ENCODE measurements at places on chromosomes 5 and 9. TPM values are rescaled to one million over a fixed set of nuclear protein-coding genes. Genes with fewer than 3 reads are reported as not detected.

DNA sequence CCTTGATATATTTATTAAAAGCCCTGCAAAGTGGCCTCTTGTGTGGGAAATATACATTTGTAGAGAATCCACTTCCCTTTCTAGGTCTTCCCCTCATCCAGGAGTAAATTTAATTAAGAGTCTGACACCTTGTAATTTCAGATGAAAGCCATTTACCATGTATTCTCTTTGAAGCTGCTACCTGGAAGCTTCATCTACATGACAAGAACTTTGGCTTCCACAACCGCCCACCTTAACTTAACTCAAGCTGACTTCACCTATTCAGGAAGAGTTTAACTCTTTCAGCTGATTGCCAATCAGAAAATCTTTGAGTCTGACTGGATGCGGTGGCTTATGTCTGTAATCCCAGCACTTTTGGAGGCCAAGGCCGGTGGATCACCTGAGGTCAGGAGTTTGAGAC is 899.9 kb downstream of the TAF11L14 start:
- H3K4me1 ChIP-seq: no peaks in the 10 kb centered on the region
- no peaks in the 10 kb centered on the region for H3K27me3 ChIP-seq
- no peaks in the 10 kb centered on the region for H3K36me3 ChIP-seq
- no peak overlapping the region for H3K27ac ChIP-seq
- H3K4me3 ChIP-seq: no peak overlapping the region

DNA sequence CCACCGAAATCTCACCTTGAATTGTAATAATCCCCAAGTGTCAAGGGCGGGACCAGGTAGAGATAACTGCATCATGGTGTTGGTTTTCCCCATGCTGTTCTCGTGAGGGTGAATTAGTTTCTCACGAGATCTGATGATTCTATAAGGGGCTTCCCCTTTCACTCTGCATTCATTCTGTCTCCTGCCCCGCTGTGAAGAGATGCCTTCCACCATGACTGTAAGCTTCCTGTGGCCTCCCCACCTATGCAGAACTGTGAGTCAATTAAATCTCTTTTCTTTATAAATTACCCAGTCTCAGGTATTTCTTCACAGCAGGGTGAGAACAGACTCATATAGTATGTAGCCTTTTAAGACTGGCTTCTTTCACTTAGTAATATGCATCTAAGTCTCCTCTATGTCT is 128.1 kb upstream of the NR5A1 start:
- H3K4me3 ChIP-seq: no peak overlapping the region
- no peak for DNase-seq
- H3K27ac ChIP-seq: no peak overlapping the region
- no peaks in the 10 kb centered on the region for H3K36me3 ChIP-seq

DNA sequence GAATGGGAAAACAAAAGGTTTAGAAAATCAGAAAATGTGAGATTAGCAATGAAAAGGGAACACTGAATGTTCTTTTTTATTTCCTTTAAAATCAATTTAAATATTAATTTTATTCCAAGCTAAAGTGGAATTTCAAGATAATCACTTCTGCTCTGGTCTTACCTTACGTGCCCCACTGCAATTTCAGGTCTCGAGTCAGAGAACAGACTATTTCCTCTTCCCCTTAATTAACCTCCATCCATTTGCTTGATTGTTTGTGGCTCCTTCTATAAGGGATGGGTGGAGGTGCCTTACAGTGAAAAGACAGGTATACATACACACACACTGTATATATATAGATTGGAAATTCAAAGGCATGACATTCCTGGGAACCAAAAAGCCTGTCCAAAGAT is 137.1 kb downstream of the SUSD1 start:
- peaks cover 26% of the 10 kb centered on the region for H3K4me1 ChIP-seq
- no peak for DNase-seq
- H3K4me3 ChIP-seq: no peak overlapping the region
- H3K36me3 ChIP-seq: peaks cover 21% of the 10 kb centered on the region
- peak overlapping the region; percentile 71 for H3K27ac ChIP-seq

DNA sequence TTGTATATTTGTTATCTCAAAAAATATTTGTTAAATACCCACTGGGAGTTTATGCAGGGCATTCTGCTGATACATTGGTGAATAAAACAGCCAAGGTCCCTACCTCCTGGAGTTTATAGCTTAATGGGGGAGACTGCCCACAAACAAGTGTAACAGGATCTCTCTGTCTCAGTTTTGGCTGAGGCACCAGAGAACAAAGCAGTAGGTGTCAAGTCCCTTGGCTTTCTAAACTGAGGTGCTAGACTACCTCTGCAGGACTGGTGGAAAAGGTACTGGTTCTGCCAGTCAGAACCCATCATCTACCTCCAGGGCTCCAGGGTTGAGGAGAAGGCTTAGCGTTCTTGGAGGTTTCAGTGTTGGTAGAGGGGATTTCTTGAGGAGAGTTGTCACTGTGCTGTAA is 188.4 kb upstream of the ELL2 start:
- peaks cover 24% of the 10 kb centered on the region for H3K4me1 ChIP-seq

DNA sequence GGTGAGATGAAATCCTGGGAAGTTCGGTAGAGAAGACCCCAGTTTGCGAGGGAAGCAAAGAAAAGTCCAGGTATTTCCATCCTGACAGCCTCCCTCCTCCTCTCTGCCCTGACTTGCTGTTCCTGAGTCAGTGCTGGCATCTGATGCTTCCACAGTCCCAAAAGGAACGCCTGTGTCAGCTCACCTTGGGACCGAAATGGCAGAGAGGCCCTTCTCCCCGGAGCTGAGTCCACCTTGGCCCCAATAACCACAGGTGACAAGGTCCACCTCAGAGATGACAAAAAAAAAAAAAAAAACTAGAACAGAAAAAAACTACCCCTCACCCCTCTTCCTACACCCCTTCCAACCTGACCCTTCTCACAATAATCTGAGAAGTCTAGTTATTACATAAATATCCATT is 31.6 kb downstream of the SLC6A7 start:
- H3K27me3 ChIP-seq: no peaks in the 10 kb centered on the region
- H3K4me3 ChIP-seq: no peak overlapping the region
- no peak for DNase-seq
- H3K4me1 ChIP-seq: no peaks in the 10 kb centered on the region
- no peak overlapping the region for H3K27ac ChIP-seq

- H3K4me3 ChIP-seq: no peak overlapping the region
- H3K27me3 ChIP-seq: peaks cover 3% of the 10 kb centered on the region
- H3K27ac ChIP-seq: no peak overlapping the region
These were observed 1049.0 kb downstream of the PTPRD start for GRCh38 chr9:9563817-9564216.

DNA sequence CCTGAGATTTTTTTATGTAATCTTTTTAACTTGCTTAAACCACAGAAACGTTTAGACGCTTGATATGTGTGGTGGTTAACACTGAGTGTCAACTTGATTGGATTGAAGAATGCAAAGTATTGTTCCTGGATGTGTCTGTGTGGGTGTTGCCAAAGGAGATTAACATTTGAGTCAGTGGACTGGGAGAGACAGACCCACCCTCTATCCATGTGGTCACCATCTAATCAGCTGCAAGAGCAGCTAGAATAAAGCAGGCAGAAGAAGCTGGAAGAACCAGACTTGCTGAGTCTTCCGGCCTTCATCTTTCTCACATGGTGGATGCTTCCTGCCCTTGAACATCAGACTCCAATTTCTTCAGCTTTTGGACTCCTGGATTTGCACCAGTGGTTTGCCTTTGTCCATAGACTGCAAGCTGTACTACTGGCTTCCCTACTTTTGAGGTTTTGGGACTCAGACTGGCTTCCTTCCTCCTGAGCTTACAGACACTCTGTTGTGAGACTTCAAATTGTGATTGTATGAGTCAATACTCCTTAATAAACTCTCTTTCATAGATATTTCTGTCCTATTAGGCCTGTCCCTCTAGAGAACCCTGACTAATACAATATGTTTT is 816.0 kb upstream of the CDH9 start:
- no peaks in the 10 kb centered on the region for H3K27me3 ChIP-seq
- H3K36me3 ChIP-seq: peaks cover 8% of the 10 kb centered on the region
- H3K4me3 ChIP-seq: no peak overlapping the region
- DNase-seq: no peak
- peaks cover 5% of the 10 kb centered on the region for H3K4me1 ChIP-seq
- H3K27ac ChIP-seq: no peak overlapping the region

DNA sequence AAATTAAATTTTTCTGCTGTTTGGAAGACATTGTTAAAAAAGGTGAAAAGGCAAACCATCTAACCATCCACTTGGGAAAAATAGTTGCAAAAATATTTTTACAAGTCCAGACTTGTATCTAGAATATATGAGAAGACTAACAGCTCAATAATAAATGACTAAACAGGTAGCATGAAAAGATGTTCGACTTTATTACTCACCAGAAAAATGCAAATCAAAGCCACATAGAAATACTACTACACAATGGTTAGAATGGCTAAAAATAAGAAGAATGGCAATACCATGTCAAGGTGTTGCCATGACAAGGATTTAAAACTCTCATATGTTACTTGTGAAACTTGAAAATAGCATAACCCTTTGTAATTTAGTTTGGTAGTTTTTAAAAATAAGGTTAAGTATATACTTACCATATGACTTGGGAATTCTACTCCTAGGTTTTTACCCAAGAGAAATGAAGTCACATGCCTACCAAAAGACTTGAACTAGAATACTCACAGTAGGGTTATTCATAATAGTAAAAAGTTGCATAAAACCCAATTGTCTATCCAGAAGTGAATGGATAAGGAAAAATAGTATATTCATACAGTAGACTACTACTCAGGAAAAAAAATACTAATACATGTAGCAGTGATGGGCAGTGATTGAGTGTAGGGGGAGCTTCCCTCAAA is 93.8 kb downstream of the VPS13A start:
- H3K27me3 ChIP-seq: no peaks in the 10 kb centered on the region
- DNase-seq: no peak
- no peaks in the 10 kb centered on the region for H3K4me1 ChIP-seq
- H3K27ac ChIP-seq: no peak overlapping the region
- no peak overlapping the region for H3K4me3 ChIP-seq

DNA sequence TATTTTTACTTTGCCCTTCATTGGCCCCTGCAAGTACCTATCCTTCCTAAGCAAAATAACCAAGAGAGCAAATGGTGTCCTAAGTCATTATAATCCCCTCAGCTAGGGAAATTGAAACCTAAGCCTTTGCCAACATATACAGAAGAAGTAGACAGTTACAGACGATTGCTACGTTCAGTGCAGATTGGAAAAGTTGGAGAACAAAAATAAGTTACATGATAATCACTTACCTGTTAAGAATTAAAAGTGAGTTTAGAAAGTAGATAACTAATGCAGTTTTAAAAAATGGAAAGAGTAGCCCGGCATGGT is 244.8 kb downstream of the MPDZ start:
- no peaks in the 10 kb centered on the region for H3K27me3 ChIP-seq
- H3K36me3 ChIP-seq: no peaks in the 10 kb centered on the region
- H3K27ac ChIP-seq: peak overlapping the region; percentile 80
- H3K4me1 ChIP-seq: peaks cover 23% of the 10 kb centered on the region
- DNase-seq: no peak

DNA sequence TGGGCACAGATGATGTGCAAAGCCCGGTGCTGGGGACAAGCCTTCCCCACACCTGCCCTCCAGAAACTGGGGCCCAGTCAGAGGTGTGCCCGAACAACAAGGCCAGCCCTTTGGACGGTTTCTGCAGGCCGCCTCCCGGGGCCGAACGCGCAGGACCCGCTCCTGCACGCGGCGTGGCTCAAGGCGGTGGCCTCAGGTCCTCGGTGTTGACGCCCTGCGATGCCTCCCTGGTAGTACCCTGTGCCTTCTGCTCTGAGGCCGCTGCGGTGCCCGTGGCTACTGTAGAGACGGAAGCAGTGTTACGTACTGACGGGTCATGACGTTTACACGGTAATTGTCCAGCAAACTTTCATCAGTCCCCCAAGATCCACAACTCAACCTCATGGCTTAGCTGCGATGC is 33.5 kb upstream of the FANCC start:
- H3K36me3 ChIP-seq: peaks cover 8% of the 10 kb centered on the region
- no peak overlapping the region for H3K27ac ChIP-seq
- no peak overlapping the region for H3K4me3 ChIP-seq
- H3K4me1 ChIP-seq: peaks cover 5% of the 10 kb centered on the region

- H3K4me1 ChIP-seq: peaks cover 9% of the 10 kb centered on the region
- no peak overlapping the region for H3K27ac ChIP-seq
- no peak overlapping the region for H3K4me3 ChIP-seq
These were observed 136.4 kb upstream of the PCSK5 start for GRCh38 chr9:75754080-75754479.

DNA sequence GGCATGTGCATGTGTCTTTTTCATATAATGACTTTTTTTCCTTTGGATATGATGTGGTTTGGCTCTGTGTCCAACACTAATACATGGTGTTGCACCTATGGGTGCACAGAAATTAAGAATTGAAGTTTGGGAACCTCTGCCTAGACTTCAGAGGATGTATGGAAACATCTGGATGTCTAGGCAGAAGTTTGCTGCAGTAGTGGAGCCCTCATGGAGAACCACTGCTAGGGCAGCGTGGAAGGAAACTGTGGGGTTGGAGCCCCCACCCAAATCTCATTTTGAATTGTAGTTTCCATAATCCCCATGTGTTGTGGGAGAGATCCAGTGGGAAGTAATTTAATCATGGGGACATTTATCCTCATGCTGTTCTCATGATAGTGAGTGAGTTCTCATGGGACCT is 235.0 kb upstream of the TRPC7 start:
- H3K27ac ChIP-seq: no peak overlapping the region
- no peaks in the 10 kb centered on the region for H3K4me1 ChIP-seq
- H3K4me3 ChIP-seq: no peak overlapping the region
- no peak for DNase-seq
- H3K36me3 ChIP-seq: peaks cover 5% of the 10 kb centered on the region
- no peaks in the 10 kb centered on the region for H3K27me3 ChIP-seq

GRCh38 chr9:31335529-31336234 is 1048.8 kb upstream of the ACO1 start:
- no peak overlapping the region for H3K4me3 ChIP-seq
- no peak for DNase-seq
- no peaks in the 10 kb centered on the region for H3K4me1 ChIP-seq
- H3K27ac ChIP-seq: no peak overlapping the region
- H3K36me3 ChIP-seq: no peaks in the 10 kb centered on the region
- H3K27me3 ChIP-seq: no peaks in the 10 kb centered on the region

GRCh38 chr5:98816582-98817222 is 43.2 kb downstream of the RGMB start:
- H3K4me3 ChIP-seq: no peak overlapping the region
- H3K36me3 ChIP-seq: peaks cover 8% of the 10 kb centered on the region
- H3K27me3 ChIP-seq: no peaks in the 10 kb centered on the region
- no peak overlapping the region for H3K27ac ChIP-seq

GRCh38 chr9:32306006-32306405 is 78.4 kb upstream of the ACO1 start:
- H3K36me3 ChIP-seq: no peaks in the 10 kb centered on the region
- H3K4me3 ChIP-seq: no peak overlapping the region
- no peak for DNase-seq
- no peak overlapping the region for H3K27ac ChIP-seq
- H3K27me3 ChIP-seq: peaks cover 6% of the 10 kb centered on the region

Gene SLCO4C1
- total RNA-seq: 1.2 TPM

Gene ROPN1L
- total RNA-seq: 0.45 TPM

Gene EIF4E1B
- not detected for total RNA-seq

Gene SPATA31E1
- total RNA-seq: 0.09 TPM

Gene PDGFRB
- 100 TPM for total RNA-seq

Gene NUTM2F
- 0.31 TPM for total RNA-seq

Gene GABRA6
- total RNA-seq: not detected

Gene SNCAIP
- 113 TPM for total RNA-seq

Gene ADGRD2
- total RNA-seq: 0.62 TPM

Measured in mesothelial cell of epicardium (in vitro differentiated cells).